Activated naive CD4-positive, alpha-beta T cell treated with anti-CD3 and anti-CD28 coated beads, Interleukin-2, amount 10 ng/mL, durations not matched to agents 7 days and 5 days (primary cell): ENCODE measurements at places on chromosomes 1 and 21.

DNA sequence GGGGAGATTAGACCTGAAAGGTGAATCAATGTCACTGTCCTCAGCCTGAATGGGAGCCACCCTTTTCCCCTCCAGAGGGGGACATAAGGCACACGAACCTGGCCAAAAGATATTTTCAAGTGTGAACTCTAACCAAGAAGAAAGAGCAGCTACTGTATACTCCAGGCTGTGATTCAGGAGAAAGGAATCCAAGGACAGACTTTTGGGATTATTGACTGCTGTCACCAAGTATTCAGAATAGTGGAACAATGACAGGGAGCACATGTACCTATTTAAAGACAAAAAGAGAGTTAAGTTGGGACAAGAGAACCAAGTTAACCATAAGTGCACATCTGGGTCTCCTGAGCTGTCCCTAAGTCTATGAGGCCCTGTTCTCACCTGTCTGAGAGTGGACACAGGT, 2.4 kb downstream of the ICMT start:
- no peak for DNase-seq

- DNase-seq = no peak
Measured at GRCh38 chr1:116234429-116234828, 123.2 kb downstream of the MAB21L3 start.

- DNase-seq = no peak
Measured at GRCh38 chr1:14784790-14785773, 186.6 kb downstream of the KAZN start.

GRCh38 chr1:236021424-236022135, 43.3 kb downstream of the NID1 start:
- DNase-seq = no peak

GRCh38 chr1:232509570-232509969, 120.4 kb downstream of the SIPA1L2 start:
- DNase-seq = no peak
